Body of pancreas (tissue), 4 donors: ENCODE measurements at places on chromosomes 2 and 18. TPM values are rescaled to one million over a fixed set of nuclear protein-coding genes. Genes with fewer than 3 reads are reported as not detected.

Gene LYPD6B
- 9.9 TPM for total RNA-seq

Gene GRHL1
- 4.2 TPM for total RNA-seq

Gene SNRNP200
- 110 TPM for total RNA-seq

Gene GAREM1
- total RNA-seq, result 16.1 TPM

Gene AQP12B
- 328 TPM for total RNA-seq

Gene INHBB
- 3.6 TPM for total RNA-seq

Gene DLX1
- not detected for total RNA-seq

Gene XRCC5
- total RNA-seq, result 74.7 TPM

Gene IL37
- total RNA-seq, result not detected

Gene SH2D6
- 15.5 TPM for total RNA-seq

Gene OTOS
- not detected for total RNA-seq

Gene CHRNG
- not detected for total RNA-seq

Gene RAMP1
- 74.2 TPM for total RNA-seq

Gene FAP
- total RNA-seq, result 4.2 TPM

Gene GREB1
- total RNA-seq, result 19.8 TPM

Gene ABHD3
- 1.6 TPM for total RNA-seq

Gene CAVIN2
- total RNA-seq, result 15.8 TPM

Gene SAG
- not detected for total RNA-seq

Gene PROC
- total RNA-seq, result 0.26 TPM

Gene PARD3B
- 17.8 TPM for total RNA-seq

Gene ZNF804A
- not detected for total RNA-seq

Gene NDUFV2
- total RNA-seq, result 40.5 TPM

Gene IL1F10
- total RNA-seq, result not detected

Gene BCL2
- total RNA-seq, result 10.1 TPM

Gene LRRC30
- total RNA-seq, result not detected

Gene TMEM17
- total RNA-seq, result 2.3 TPM

Gene ALLC
- not detected for total RNA-seq

Gene C18orf63
- not detected for total RNA-seq

Gene GNLY
- 5.6 TPM for total RNA-seq

Gene SCRN3
- total RNA-seq, result 18.7 TPM
